ENCODE measurements at places on chromosomes 2 and 18.
A peak's percentile ranks its signal among the peaks of the same experiment; 100 is the strongest.

GRCh38 chr2:54404270-54404669, 51.9 kb upstream of the SPTBN1 start:
- DNase-seq = no peak

- DNase-seq = peak; percentile 56
Measured at GRCh38 chr2:85605406-85606115, 3.1 kb upstream of the TMEM150A start.

DNA sequence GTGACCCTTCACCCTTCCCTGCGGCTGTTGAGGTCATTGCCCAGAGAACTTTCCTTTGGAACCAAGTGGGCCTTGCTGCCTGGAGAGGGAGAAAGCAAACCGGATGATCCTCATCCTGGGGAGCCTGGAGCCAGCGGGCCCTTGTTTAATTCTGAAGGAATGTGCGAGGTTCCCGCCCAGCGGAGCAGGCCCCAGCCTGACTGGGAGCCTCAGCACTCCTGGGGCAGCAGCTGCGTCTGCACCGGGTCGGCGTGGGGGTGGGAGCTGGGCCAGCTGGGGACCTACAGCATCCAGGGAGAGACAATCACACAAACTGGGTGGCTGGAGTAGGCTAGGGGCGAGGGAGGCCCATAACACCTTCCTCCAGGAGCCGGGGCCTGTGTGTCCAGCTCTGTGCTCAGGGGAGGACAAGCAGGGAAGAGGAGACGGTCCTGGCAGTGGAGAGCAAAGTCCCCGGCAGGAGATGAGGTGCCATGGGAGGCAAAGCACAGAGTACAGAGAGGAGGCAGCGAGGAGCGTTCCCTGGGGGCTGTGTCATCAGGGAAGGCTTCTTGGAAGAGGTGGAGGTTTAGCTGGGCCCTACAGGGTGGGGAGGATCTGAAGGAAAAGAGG, 61.9 kb upstream of the HAAO start:
- no peak for DNase-seq

DNA sequence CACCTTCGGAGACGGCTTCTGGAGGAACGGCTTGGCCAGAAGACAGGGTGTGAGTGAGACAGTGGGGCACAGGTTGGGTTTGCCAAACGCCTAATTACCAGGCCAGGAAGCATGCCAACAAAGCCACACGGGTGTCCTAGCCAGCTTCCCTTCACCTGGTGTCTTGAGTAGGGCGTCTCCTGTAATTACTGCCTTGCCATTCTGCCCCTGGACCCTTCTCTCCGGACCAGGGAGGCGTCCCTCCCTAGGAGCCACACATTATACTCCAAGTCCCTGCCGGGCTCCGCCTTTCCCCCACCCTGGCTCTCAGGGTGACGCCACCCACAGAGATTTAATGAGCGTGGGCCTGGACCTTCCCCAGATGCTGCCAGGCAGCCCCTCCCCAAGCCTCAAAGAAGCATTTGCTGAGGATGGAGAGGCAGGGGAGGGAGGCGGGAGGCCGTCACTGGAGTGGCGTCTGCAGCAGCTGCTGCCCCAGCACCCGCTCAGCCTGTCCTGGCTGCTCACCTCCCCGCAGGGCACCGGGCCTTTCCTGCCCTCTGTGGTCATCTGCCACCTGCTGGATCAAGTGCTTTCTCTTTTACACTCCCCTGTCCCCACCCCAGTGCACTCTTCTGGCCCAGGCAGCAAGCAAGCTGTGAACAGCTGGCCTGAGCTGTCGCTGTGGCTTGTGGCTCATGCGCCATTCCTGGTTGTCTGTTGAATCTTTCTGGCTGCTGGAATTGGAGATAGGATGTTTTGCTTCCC, 20.7 kb downstream of the FOSL2 start:
- peak; percentile 85 for DNase-seq

DNA sequence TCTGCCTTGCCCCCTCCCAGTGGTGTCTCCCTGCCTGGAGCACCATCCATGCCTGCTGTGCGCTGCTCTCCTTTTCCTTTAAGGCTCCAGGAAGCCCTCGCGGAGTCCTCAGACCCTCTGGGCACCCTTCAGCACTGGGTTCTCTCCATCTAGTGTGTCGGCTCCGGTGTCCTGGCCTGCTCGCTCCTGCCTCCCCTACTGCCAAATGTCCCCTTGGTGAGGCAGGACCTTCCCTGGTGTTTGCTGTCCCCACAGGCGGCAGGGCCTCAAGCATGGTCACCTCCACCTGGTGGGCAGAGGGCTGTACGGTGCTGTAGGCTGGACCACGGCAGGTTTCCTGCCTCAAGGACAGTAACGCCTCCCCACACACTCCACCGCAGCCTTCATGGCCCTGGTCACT, 90.2 kb downstream of the DGKD start:
- no peak for DNase-seq

DNA sequence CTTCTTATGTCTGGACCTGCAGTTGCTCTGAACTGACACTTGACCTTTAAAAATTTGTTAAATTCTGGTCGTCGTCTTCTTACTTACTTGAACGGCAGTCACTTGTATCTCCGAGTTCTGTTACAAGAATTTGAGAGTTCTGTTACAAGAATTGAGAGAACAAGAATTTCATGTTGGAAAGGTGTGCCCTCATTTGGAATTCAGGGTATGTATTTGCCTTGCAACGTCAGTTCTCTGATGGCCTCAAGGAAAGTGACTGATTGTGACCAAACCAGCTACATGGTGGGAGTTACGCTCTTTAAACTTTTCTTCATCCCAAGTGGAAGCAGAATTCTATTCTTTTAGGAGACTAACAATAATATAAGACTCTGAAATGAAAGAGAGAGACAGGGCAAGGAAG, 320.0 kb upstream of the TRIB2 start:
- no peak for DNase-seq

GRCh38 chr2:38957972-38958371, 68.3 kb downstream of the ARHGEF33 start:
- no peak for DNase-seq

Measured in DMS53 (cell line).